ENCODE measurements at places on chromosomes 3 and 15.
A peak's percentile ranks its signal among the peaks of the same experiment; 100 is the strongest.

DNA sequence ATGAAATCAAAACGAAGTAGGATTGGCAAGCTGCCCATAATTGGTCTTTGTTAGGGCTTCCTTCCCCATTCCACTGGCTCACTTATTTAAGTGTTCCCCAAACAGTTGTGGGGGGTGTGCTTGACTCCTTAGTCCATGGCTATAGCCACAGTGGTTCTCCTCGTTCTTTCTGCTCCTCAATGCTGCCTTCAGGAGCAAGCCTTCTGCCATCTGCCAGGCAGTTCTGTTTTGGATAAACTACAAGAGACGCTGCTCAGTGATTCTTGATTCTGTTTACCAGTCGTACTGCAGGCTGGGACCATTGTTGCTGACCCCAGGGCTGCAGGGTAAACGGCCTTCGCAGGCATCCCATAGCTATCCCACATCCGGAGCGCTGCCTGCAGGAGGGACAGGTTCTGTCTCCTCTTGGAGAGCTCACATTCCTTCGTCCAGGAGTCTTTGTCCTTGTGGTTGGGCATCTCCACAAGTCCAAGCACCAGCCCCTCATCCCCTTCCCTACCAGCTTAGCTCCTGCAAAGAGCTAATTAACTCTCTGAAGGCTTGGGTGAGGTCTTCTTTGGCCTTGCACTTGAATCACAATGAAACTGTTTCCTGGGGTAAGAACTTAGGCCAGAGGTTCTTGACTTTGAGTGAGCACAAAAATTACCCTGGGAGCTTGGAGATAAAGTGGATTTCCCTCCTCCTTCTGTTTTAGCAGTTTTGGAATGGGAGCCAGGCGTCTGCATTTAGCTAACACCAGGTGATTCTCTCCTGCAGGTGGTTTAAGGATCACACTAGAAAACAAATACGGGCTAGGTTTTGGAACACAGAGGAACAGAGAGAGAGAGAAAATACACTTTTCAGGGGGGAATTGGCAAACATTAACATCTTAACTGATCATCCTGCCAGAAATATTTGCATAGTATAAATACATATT, 114.9 kb downstream of the SV2B start:
- DNase-seq, result no peak

- DNase-seq, result peak; percentile 89
Measured at GRCh38 chr3:120908030-120908794, at the start of gene STXBP5L. TSS of gene STXBP5L (plus strand) at chr3:120908205. CDS start at chr3:120909579, 1,374 bp downstream.

DNA sequence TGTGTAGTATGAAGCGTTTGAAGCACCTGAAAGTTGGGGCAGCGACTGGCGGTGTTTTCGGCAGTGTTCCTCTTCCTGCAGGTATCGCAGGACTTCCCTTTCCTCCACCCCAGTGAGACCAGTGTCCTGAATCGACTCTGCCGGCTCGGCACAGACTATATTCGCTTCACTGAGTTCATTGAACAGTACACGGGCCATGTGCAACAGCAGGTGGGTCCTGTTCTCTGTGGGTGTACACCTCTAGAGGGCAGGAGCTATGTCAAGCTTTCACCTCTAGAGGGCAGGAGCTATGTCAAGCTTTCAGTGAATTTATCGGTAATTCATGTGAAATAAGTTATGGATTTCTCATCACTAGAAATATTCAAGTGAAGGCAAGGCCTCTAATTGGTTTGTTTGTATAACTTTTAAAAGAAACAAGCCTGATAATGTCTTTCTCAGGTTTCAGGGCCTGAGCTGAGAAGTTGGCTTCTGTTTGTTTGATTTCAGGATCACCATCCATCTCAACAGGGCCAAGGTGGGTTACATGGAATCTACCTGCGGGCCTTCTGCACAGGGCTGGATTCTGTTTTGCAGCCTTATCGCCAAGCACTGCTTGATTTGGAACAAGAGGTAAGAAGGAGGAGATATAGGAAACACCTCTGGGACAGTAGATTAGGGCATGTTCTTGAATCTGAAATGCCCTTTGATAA, 5.3 kb downstream of the TUBGCP4 start:
- no peak for DNase-seq

DNA sequence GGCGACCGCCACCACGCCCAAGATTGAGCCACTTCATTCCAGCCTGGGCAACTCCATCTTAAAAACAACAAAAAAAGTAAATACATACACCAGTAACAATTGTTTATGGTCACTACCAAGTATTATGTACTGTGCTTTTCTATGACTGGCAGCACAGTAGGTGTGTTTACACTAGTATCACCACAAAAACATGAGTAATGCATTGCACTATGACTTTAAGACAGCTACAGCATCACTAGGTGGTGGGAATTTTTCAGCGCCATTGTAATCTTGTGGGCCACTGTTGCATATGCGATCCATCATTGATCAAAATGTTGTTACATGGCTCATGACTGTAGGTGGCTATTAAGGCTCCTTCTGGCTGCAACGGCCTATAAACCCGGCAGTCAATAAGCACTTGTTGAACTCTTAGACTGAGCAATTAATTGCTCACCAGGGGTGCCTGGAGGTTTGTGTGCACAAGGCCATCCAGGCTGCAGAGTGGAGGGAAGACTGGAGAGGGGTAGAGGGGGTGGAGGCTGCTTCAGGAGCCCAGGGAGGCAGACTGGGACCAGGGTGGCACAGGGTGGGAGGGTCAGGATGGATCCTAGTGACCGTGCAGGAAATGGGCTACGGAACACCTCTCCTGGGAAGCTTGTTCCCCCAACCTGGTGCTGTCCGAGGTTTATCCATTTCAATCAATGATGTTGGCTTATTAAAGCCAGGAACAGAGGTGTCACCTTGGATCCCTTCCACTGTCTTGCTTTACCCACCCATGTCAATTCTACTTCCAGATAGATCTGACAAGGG, 17.9 kb upstream of the COPG1 start:
- no peak for DNase-seq

DNA sequence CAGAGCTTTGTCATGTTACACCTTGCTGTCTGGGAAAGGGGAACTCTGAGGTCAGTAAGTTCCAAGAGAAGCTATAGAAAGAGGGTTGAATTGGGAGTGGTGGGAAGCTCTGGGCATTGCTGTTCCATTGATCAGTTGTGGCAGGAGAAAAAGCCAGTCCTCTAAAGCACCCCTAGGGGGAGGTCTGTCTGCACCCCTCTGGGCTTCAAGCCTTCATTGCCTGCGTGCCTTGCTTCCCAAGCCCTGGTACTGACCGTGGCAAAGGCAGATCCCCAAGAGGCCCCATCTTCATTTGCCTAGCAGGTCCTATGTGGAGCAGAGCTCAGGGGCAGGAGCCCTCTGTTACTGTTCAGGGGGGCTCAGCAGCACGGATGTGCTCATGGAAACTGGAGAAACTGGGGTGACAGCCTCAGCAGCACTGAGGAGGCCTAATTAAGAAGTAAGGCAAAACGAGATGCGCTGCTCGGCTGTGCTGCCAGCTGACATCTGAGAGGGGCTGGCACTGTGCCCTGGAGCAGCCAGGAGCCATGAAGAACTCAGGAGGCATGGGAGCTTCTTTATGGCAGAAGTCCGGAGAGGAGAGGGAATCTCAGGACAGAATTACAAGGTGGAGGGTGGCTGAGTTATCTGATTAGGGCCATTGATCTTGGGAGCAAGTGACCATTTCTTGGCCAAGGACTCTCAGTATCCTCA, 270.9 kb downstream of the RPLP1 start:
- no peak for DNase-seq

DNA sequence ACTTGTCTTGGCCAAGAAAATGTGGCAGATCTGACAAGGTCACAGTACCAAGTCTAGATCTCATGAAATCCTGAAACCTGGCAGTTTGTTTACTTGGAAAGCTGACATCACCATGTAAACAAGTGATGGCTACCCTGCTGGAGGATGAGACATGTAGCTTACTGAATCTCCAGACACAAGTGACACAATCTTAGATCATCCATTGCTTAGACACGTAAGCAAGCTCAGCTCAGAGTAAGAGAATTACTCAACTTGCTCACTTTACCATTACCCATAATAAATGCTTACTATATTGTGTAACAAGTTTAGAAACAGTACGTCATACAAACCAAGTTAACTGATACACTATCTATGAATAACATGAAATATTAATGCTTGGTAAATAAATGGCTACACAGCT, 263.8 kb downstream of the TBC1D5 start:
- no peak for DNase-seq

DNA sequence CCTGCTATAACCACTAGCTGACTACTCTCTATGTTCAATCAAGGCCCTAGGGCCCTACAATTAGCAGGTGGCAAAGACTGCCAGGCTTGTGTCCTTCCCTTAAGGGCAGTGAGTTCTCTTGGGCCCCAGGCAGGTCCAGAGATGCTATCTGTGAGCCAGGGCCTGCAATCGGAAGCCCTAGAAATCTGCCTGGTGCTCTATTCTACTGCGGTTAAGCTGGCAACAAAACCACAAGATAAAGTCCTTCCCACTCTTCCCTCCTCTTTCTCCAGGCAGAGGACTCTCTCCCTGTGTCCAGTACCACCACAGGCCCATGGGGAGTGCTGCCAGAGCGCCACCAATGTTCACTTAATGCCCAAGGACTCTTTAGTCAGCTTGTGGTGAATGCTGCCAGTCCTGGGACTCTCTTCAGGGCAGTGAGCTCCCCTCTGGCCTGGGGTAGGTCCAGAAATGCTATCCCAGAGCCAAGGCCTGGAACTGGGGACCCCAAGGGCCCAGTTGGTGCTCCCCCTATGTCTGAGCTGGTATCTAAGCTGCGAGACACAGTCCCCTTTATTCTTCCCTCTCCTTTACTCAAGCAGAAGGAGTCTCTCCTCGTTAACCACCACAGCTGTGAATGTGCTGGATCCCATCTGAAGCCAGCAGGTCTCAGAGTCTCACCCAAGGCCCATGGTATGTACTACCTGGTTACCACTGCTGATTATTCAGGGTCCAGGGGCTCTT, 34.7 kb downstream of the XXYLT1 start:
- peak; percentile 2 for DNase-seq

GRCh38 chr15:101803676-101804075, 367 bp downstream of the OR4F6 start:
- no peak for DNase-seq

GRCh38 chr3:7978087-7978422, 523.6 kb upstream of the LMCD1 start:
- peak; percentile 45 for DNase-seq

All from dorsolateral prefrontal cortex (tissue), 122 donors.